Ecto neural progenitor cell (in vitro differentiated cells): ENCODE measurements at places on chromosomes 3 and 15.

GRCh38 chr3:158663246-158663645, 9.2 kb downstream of the LXN start:
- no peak for DNase-seq

- no peak for DNase-seq
Measured at GRCh38 chr3:140719841-140720614, 42.2 kb downstream of the TRIM42 start.

DNA sequence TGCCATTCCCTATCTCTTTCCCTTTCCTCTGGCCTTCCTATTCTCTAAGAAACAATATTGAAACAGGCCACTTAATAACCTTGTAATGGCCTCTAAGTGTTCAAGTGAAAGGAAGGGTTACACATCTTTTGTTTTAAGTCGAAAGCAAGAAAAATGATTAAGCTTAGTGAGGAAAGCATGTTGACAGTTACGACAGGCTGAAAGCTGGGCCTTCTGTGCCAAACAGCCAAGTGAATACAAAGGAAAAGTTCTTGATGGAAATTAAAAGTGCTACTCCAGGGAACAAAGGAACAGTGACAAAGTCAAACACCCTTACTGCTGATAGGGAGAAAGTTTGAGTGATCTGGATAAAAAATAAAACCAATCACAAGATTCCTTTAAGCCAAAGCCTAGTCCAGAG, 54.2 kb downstream of the SENP2 start:
- DNase-seq, result no peak

DNA sequence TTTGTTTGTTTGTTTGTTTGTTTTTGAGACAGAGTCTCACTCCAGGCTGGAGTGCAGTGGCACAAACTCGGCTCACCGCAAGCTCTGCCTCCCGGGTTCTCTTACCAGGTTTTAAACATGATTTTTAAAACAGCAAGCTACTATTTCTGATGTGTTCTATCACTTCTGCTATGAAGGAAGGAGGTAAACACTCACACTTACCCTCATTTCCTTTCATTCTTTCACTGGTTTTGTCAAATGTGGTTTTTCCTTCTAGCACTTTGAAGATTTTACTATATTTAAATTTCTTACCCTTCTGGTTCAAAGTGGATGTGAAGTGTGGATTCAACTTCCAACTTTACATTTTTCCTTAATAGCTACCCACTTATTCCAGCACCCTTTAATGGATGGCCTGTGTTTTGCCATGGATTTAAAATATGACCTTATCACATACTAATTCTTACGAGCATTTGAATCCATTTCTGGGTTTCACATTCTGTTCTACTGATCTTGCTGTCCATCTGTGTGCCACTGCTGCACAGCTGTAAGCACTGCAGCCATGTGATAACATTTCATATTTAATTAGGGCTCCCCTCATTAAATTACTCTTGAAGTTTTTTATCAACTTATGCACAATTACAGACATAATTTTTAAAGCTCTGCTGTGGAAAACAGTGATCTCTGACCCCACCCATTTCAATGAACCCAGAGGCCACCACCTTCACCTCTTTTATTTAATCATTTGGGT, 42.3 kb downstream of the TXNRD3 start:
- DNase-seq, result no peak

DNA sequence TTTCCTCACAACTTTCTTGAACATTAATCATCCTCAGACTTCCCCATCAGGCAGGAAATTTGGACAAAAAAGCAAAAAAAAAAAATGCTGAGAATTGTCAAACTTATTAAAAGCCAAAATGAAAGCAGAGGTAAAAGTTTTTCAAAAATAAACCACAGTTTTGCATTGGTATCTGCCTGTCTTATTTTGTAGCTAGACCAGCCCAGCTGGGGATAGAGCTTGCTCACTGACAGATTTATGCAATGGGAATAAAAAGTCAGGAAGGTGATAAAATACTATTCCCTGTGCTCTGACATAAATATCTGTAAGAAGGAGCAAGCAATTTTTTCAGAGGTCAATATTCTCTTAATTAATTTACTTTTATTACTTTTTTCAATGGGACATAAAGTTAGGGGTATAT, 1006.7 kb upstream of the ALCAM start:
- DNase-seq, result no peak

DNA sequence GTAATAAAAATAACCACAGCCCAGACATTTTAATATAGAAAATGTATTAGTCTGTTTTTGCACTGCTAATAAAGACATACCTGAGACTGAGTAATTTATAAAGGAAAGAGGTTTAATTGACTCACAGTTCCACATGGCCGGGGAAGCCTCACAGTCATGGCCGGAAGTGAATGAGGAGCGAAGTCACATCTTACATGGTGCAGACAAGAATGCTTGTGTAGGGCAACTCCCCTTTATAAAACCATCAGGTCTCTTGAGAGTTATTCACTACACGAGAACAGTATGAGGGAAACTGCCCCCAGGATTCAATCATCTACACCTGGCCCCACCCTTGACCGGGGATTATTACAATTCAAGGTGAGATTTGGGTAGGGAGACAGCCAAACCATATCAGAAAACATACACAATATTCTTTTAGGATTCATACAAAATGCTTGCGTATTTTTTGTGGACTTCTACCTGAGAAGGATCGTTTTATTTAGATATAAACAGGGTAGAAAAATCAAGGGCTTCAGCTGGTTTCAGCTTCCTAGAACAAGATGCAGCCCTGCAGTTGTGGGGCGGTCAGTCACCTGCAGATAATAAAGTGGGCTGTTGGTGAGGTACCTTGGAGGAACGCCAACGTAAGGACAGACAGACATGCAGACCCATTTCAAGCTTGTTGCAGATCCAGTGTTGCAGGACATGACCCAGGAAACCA, 101.9 kb downstream of the TNIK start:
- DNase-seq, result no peak

DNA sequence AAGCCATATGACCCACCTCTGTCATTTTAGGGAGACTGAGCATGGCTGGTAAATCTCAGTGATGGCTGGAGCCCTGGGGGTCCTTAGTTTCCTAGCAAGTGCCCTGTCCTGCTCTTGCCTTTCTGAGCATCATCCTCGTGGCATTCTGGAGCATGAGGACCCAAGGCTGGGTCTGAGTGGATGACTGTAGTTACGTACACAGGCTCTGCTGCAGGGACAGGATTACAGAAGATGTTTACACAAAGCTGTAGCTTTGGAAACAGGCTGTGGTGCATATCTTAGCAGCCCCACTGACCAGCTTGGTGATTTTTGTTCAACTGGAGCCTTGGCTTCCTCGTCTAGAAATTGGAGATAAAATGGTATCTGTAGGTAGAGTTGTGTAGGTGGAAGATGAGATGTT, 272.9 kb upstream of the CTDSPL start:
- no peak for DNase-seq

DNA sequence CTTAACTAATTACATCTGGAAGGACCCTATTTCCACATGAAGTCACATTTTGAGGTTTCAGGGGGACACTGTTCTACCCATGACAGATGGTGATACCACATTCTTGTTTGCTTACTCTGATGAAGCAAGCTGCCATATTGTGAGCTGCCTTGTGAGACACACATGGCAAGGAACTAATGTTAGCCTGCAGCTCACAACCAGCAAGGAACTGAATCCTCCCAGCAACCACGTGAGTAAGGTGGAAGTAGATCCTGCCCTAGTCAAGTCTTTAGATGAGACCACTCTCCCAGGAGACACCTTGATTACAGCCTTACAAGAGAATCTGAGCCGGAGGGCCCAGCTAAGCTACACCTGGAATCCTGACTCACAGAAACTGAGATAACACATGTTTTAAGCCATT, 160.1 kb downstream of the PDE8A start:
- DNase-seq, result no peak

DNA sequence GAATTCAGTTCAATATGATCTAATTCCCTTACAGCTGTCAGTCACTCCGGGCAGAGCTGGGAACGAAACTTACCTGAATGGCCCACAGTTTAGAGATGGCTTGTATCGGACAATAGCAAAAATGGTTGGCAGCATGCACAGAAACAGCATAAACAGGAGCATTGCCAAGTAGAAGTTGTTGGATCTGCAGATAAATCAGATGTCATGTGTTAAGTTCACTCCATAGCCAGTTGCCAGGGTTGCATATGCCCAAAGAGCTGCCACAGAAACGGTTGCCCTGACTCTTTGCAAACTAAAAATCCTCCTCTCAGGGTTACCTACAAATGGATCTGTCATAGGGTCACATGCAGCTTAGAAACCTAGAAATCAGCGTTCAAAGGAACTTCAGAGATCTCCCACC, 15.4 kb upstream of the STARD5 start:
- peak; percentile 5 for DNase-seq
